HTR-8/SVneo (cell line): ENCODE measurements at places on chromosomes 2 and 18.

DNA sequence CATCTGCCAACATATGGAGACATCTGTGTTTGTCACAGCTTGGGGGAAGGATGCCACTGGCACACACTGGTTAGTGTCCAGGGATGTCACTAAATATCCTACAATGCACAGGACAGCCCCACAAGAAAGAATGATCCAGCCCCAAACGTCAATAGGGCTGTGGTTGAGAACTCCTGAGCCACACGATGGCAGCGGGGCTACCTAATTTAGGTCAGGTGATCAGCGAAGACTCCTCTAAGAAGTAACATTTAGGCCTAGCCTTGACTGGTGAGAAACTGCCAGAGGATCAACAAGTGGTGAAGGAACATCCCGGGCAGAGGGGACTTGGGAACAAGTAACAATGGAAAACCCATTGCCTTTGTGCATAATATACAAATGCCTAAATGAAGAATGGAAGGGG lies 5.0 kb upstream of the TGIF1 start:
- no peak for DNase-seq

DNA sequence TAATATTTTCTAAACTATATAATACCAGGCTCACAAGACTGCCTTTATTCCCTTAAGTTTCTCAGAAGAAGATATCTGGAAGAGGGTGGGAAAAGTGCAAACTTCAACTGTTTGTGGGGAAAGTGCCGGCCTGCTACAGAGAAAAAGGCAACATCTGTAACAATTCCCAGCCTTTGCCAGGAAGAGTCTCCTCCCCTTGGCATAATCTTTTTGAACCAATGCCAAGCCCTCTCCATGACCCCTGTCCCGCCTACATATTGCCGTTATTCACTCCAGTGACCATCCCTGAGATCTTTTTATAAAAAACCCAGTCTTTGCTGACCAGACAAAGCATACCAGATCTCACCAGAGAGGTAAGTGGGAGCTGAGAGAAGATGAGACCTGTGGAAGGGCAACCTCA lies at the start of gene REG3G:
Gene REG3G (plus strand): TSS at position 282 of the 400 bp plus-strand sequence. CDS start 392 bp downstream, outside the sequence.
- DNase-seq = no peak

DNA sequence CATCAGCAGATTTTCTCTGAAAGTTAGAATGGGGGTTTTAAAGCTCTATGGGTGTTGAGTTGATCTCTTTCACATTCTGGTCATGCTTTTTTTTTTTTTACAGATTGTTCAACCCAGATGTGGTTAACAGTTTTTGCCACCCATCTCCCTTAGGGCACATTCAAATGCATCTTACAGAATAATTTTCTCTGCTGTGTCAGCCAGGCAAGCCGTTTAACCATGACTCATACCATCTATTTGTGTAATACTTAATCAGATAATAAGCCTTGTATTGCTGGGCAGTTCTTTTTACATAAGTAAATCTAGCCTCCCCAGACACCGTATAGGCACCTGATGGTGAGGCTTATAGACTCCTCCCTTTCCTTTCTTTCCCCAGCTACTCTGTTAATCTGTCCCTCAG lies 62.0 kb downstream of the TGIF1 start:
- DNase-seq = peak; percentile 56

DNA sequence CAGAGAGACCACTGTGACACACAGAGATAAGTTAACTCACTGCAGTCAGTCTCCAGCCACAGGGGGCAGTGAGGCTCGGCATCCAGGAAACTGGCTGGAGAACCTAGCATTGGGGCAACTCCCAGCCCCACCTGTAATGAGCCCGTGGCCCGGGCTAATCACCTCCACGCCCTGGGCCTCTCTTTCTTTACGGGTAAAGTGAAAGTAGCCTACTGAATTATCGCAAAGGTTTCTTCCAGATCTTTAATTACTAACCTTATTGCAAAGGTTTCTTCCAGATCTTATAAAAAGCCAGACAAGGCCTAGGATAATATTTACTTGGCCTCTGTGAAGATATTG lies 45.7 kb upstream of the ACAA2 start:
- DNase-seq = no peak

GRCh38 chr2:96683972-96684820 lies 41.6 kb downstream of the FER1L5 start:
- no peak for DNase-seq

GRCh38 chr2:119943058-119943457 lies 69.8 kb upstream of the EPB41L5 start:
- no peak for DNase-seq

DNA sequence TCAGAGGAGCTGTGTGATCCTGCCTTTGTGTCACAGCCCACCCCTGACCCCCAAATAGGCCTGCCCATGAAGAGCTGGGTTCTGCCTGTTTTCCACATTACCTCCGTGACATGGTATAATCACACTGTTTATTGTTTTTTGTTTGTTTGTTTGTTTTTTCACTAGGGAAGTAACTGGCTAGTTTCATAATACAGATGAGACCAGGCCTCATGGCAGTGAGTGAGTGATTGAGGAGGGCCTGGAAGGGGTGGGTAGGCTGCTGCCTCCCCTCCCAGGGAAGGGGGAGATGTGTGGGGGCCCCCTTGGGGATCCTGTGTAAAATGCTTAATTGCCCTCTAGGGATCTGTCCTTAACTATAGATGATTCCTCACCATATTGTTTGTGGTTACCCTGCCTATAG lies 190.5 kb downstream of the LDLRAD4 start:
- no peak for DNase-seq

GRCh38 chr18:21735452-21736015 lies 5.1 kb upstream of the MIB1 start:
- no peak for DNase-seq

GRCh38 chr2:141021611-141022010 lies 1109.2 kb downstream of the LRP1B start:
- DNase-seq = no peak

DNA sequence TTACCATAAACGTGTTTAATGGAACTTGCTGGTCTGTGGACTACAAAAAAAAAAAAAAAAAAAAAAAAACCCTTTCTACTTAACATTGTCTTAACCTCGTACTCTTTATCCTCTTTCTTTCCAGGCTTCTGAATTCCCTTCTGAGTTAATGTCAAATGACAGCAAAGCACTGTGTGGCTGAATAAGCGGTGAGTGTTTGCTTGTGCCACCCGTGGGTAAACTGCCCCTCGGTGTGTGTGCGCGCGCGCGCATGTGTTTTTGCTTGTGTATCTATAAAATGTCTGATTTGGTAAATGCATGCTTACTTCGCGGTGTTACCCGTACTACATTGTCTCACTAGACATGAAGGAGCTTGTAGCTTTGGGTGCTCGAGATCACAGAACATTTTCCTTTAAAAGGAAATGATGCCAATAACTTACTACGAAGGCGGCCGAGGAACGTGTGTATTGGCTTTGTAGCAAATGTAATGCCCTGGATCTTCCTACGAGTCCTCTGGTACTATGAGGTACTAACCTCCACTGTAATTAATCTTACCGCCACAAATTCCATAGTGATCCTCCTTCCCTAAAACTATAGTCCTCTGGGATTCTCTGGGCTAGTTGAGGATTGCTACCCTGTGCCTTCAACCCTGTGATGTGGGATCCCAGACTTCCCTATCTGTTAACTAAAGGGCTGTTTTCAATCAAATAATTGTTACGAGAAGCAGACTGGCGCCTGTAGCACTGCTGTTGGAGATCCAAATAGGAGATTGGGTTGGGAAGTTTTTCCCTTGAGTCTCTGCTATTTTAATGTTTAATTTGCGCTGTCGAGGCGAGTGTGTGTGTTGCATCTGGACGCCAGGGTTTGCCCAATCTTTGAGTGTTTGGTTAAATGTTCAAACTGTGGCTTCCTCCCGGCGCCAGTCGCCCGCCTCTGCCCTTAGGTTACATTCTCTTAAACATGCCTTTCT lies 1.1 kb downstream of the ID2 start:
- DNase-seq = no peak

DNA sequence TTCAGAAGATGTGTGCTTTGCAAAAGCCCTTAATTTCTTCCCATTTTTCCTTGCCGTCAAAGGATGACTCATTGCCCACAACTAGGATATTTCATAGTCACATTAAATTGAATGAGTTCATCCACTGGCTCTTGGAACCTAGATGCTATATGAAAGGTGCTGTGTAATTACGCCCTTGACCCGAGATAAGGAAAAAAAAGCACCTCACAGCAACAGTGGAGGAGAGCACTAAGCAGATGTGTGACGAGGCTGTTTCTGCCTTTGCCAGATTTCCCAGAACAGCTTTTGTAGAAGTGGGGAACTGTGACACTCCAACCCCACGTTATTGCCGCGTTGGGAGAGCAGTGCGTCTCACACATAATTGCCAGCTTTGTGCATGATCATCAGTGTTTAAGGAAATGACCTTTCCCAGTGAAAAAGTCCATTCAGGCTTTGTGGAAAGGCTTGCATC lies 33.3 kb upstream of the TMEM87B start:
- DNase-seq = peak; percentile 42

- no peak for DNase-seq
Observed at GRCh38 chr2:109434351-109434750, 179.4 kb downstream of the SEPTIN10 start.

GRCh38 chr2:219596954-219597551 lies 604 bp upstream of the STK11IP start:
- DNase-seq = no peak

- no peak for DNase-seq
Observed at GRCh38 chr2:180122874-180123273, 115.8 kb upstream of the CWC22 start.

- DNase-seq = no peak
Observed at GRCh38 chr18:27839141-27839540, 337.8 kb downstream of the CDH2 start.

DNA sequence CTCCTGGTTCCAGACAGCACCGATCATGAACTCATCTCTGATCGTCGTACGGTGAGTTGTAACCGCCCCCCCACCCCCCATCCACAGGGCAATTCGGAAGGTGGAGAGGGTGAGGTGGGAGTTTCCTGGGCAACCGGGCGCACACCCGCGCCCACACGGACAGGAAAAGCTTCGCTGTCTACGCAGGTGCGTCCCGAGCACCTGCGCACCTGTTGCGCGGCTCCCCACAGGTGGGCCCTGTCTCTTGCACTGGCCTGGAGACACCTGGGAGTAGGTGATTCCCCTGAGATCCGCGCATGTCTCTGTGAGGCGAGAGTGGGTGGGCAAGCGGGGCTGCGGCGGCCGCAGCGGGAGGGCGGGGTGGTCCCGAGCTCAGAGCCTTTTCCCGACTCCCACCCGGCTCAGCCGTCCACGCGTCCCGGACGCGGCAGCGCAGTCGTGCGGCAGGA lies 459 bp upstream of the ATP6V1C2 start:
- no peak for DNase-seq

- no peak for DNase-seq
Observed at GRCh38 chr2:151083856-151084795, 177.5 kb downstream of the RBM43 start.

GRCh38 chr18:8824846-8825245 lies 119.5 kb downstream of the MTCL1 start:
- DNase-seq = no peak

DNA sequence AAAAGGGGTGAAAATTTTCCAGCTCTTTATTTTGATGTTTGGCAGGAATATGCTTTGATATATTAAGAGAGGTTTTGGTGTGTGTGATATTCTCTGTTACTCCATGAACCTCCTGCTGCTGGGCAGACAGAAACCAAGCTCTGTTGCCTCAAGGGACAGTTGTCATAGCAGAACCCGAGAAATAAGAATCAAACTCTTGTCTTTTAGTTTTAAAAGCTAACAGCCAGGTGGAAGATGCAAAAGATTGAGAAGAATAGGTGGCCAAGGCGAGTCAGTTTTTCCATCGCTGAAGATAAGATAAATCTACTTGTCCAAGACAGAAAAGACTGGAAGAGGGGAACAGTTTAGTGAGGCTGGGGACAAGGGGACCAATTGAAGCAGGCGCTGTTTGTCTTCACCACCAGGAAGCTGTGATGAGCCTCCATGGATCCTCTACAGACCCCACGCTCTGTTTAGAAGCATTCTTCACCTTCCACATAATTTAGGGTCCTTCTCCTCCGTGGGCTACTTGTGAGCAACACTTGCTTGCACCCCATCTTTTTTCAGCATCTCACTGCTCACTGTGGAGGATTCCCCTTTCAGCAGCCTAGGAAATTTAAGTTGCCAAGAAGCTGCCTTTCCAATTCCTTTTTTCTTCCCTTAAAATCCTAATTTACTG lies 23.9 kb downstream of the PMAIP1 start:
- DNase-seq = no peak

DNA sequence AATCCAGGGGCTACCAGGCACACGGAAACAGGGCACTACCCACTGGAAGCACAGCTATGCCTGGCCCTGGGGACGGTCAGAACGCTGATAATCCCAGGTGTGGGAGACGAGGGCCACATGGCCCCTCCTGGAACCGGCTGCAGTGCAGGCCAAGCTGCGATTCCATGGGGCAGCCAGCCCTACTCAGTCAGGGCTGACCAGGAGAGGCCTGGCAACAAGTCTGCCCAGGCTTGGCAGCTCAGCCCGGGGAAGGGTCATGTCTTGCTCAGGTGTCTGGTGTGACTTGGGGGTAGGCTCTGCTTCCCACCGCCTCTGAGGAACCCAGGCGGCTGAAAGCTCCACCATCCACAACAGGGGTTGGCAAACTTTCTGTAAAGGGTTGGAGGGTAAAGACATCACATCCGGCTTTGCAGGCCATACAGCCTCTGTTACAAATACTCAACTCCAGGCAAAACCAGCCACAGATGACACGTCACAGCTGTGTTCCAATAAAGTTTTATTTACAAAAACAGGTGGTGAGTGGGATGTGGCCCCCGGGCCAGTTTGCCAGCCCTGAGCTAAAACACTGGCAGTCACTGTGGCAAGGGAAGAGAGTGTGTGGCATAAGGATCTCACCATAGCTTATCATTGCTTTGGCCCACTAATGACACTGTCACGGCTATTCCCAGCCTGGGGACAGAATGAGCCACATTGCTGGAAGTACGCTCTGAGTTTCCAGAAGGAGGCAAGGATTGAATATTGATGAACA lies 85.2 kb downstream of the NDUFA10 start:
- DNase-seq = no peak

DNA sequence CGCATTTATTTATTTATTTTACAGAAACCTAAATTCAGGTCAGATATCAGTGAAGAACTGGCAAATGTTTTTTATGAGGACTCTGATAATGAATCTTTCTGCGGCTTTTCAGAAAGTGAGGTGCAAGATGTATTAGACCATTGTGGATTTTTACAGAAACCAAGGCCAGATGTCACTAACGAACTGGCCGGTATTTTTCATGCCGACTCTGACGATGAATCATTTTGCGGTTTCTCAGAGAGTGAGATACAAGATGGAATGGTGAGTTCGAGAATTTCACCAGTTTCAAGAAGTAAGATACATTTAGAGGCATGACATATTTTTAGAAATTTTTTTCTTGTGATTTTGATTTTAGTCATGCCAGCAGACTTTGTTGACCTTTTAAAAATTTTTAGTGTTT lies 4.6 kb downstream of the CDCA7 start:
- no peak for DNase-seq

- DNase-seq = no peak
Observed at GRCh38 chr2:116935097-116935814, 879.2 kb upstream of the DDX18 start.

GRCh38 chr2:236689981-236690380 lies 120.4 kb downstream of the ACKR3 start:
- no peak for DNase-seq

GRCh38 chr2:164186591-164186990 lies 434.7 kb downstream of the GRB14 start:
- DNase-seq = no peak

- no peak for DNase-seq
Observed at GRCh38 chr2:184945824-184946223, 347.5 kb downstream of the ZNF804A start.

- no peak for DNase-seq
Observed at GRCh38 chr2:85853499-85854165, 35.2 kb downstream of the ST3GAL5 start.
